ENCODE measurements at places on chromosomes 4 and X. TPM values are rescaled to one million over a fixed set of nuclear protein-coding genes. Genes with fewer than 3 reads are reported as not detected.

- DNase-seq = peak; percentile 80
Observed at GRCh38 chr4:139951021-139951420, 203.0 kb downstream of the MAML3 start.

DNA sequence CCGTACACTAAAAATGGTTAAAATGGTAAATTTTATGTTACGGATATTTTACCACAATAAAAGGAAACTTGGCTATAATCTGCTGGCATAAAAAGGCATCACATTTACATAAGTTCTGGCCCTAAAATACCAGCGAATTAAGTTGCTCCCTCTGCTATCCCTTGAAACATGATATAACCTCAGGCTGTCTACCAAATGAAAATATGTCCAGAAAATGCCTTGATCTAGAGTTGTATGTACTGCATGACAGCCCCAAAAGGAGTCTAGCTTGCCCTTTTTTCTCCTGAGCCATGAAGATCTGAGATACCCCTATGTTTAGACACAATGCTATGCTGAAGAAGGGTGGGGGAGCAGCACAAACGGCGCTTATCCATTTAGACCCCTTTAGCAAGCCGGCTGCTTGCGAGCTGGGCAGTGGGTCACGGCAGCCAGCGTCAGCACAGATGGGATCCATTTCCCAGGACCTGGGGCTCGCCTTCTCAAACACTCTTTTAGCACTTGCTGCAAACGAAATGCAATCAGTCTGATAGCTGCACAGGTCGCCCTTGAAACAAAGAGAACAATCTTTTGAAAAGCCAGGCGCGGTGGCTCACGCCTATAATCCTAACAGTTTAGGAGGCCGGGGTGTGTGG is 77.0 kb downstream of the AFAP1 start:
- DNase-seq = no peak

The IRS4 gene
- 0.09 TPM for total RNA-seq

- no peak for DNase-seq
Observed at GRCh38 chr4:8709729-8710360, 117.3 kb downstream of the CPZ start.

DNA sequence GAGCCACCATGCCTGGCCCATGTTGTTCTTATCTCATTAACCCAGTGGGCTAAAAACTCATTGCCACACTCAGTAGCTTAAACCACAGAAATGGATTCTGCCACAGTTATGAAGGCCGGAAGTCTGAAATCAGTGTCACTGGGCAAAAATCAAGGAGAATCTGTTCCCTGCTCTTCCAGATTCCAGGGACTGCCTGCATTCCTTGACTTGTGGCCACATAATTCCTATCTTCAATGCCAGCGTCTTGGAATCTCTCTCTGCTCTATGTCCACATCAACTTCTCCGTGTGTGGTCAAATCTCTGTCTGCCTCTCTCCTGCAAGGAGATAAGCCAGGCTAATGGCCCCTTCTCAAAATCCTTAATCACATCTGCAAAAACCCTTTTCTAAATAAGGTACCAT is 4.1 kb upstream of the WFS1 start:
- no peak for DNase-seq

- no peak for DNase-seq
Observed at GRCh38 chr4:53089936-53090729, 228.0 kb downstream of the RASL11B start.

The SMR3B gene
- not detected for total RNA-seq

DNA sequence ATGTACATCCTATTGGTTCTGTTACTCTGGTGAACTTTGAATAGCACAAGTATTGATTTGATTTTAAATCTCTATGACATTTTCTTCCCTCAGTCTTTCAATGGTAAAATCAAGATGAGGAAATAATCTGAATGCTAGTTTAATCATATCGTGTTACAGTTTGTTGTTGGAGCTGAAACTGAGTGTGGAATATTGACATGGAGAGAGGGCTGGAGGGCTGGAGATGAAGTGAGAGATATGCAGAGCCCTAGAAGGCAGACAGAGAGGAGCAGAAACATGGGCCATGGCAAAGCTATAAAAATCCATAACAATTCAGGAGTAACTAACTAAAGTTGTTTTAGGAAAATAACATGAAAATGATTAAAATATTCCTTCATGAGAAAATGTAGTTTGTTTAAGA is 141.1 kb downstream of the BANK1 start:
- DNase-seq = no peak

DNA sequence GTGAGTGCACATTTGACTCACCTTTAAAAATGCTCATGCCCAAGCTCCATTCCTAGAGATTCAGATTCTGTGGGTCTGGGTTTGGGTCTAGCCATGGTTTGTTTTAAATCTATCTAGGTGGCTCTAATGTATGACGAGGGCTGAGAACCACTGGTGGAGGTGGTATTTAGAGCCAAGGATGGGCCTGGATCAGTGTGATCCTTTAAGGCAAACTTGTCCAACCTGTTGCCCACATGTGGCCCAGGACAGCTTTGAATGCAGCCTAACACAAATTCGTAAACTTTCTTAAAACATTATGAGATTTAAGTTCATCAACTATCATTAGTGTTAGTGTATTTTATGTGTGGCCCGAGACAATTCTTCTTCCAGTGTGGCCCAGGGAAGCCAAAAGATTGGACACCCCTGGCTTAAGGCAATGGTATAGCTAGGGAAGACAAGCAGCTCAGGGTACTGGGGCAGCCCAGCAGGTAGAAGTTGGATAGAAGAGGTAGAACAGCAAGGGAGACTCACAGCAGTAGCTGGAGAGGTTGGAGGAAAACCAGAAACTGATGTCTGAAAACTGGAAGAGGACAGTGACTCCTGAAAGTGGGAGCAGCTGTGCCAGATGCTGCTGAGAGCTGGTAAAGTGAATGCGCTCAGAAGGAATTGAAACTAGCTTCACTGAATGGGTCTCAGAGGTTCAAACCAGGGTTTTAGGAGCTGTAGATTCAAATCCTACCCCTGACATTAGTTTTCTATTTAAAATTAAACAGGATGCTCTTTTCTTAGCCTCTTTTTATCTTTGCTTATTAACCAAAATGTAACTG is 18.2 kb downstream of the ADD1 start:
- DNase-seq = no peak

- DNase-seq = no peak
Observed at GRCh38 chr4:70359115-70359661, 1.4 kb upstream of the SMR3A start.

The CFAP47 gene
- total RNA-seq = not detected

DNA sequence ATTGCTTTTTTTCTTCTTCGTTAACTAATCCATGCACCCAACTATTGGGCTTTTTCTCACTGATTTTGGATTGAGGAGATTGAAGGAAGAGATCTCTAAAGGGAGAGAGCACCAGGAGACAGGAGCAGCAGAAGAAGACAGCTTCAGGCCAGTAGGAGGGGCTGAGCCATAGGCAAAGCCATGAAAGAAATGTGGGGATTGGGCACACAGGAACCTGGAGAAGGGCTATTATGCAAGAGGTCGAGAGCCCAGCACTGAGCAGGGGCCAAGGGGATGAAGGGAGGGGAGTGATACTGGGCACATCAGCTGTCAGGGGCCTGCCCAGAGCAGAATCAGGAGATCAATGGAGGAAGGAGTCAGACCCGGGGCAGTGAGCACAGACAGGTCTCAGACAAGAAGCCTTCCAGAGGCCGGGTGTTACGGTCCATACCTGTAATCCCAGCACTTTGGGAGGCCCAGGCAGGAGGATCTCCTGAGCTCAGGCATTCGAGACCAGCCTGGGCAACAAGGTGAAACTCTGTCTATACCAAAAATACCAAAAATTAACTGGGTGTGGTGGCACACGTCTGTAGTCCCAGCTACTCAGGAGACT is 140.9 kb downstream of the BCOR start:
- DNase-seq = no peak

GRCh38 chr4:56050625-56051024 is 101.9 kb downstream of the CEP135 start:
- no peak for DNase-seq

The ERAS gene
- total RNA-seq = not detected
